Activated CD4-positive, alpha-beta T cell treated with anti-CD3 and anti-CD28 coated beads, Interleukin-2, amount 10 ng/mL, durations not matched to agents 24 days and 14 days (primary cell): ENCODE measurements at places on chromosomes 6 and 20.

DNA sequence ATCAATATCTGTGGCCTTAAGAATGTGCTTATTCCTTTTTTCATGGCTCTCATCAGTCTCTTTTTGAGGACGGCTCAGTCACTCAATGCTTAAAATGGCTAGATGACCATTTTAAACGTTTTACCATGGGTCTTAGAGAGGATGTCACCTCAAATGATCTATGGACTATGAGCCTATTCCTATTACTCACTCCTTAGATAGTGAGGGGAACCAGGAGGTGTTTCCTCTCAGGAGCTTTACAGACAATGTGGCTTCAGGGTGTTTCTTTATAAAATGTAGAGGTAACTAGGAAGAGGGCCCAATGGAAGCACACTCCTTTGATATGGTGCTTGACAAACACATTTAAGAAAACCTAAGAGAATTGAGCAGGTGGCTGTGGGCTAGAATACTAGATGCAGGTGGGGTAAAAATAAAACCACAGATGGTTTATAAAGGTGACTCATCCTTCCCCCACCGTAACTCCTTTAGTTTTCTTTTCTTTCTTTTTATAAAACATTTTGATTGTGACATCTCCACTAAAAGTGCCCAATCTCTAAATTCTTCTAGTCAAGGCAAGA lies 1.5 kb upstream of the TMEM200A start:
- no peak for DNase-seq

- no peak for DNase-seq
These were observed 41.2 kb upstream of the NHSL1 start for GRCh38 chr6:138540468-138540867.

DNA sequence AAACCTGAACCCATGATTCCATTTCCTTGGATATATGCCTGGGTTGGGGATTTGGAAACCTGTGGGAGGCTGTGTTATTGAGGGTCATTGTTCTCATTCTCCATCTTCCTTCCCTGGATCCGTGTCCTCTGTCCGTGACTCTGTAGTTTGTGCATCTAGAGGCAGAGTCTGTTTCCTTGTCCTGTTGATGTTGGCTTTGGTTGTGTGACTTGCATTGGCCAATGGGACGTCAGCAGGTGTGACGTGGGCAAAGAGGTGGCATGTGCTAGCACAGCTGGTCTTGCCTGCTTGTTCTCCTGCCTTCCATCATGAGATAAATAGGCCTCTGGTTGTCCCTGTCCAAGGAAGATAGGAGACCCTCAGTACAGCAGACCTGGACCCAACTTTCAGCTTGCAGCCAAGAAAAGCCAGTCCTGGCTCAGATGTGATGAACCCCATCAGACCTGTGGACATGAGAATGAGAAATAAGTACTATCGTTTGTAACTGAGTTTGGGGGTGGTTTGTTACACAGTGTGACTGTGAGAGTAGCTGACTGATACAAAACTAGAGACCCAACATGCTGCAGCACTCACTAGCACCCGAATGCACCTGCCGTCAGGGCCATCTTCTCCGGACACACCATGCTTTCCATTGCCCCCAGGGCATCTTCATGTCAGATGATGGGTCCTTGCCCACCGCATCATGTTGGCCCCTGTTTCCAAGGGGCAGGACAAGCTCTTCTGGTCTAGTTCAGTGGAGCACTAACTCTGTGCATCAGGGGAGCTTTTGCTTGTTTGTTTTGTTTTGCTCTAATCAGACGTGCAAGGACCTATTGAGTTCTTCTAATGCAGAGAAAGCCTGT lies 195.3 kb upstream of the SULF2 start:
- DNase-seq = no peak

GRCh38 chr6:34982424-34982852 lies 93.4 kb downstream of the ANKS1A start:
- no peak for DNase-seq

DNA sequence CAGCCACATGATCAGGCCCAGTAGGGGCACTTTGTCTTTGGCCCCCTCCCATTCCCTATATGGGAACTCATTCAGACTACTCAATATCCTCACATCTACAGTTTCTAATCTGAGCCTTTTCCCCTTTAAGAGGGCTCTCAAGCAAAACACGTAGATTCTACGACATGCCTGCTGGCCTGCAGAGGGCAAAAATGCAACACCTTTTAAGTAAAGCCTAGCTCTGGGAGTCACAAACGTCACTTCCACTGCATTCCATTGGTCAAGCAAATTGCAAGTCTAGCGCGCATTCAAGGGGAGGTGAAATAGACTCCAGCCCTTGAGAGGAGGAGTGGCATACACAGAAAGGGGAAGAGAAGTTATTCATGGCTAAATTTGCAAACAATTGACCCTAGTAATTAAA lies 70.6 kb downstream of the CDC40 start:
- no peak for DNase-seq

- no peak for DNase-seq
These were observed 31.3 kb downstream of the MOCS1 start for GRCh38 chr6:39902786-39903465.
